Muscle of back (tissue), 13 donors: ENCODE measurements at places on chromosomes 4 and X. TPM values are rescaled to one million over a fixed set of nuclear protein-coding genes. Genes with fewer than 3 reads are reported as not detected.

HEPH gene
- 9.3 TPM for polyA plus RNA-seq

DNA sequence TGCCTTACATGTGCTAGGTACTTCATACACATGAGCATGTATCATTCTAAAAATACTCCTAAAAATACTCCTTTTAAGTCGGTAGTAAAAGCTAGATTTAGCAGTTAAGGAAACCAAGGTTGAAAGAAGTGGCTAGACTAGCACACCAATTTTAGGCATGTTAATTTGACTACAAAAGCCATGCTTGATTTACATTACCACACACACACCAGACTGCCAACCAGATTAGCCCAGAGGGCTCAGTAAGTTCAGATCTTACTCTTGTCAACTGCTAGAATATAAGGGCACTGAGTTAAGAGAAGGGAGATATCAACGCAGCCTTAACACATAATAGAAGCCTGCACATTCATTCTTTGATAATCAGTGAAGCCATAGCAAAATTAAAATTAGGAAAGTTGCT lies 117.9 kb downstream of the MID1IP1 start:
- DNase-seq = no peak

- DNase-seq = no peak
Observed at GRCh38 chrX:153870791-153871360, 15.1 kb downstream of the L1CAM start.

NAA11 gene
- 0.28 TPM for polyA plus RNA-seq

DNA sequence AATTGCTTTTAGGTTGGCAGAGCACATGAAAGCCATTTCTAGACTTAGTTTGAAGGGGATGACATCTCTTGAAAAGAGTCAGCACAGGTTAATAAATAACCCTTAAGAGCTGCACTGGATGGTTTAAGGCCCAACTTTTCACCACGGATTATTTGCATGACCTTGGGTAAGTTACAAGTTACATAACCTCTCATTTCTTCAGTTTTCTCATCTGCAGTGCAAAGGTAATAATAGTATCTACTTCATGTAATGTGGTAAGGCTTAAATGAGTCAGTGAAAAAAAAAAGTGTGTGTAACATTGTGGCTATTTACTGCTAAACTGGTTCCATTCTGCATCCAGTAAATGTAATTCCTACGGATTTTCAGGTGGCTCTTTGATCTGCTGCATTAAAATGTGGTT lies 715.8 kb downstream of the CCSER1 start:
- no peak for DNase-seq

- DNase-seq = no peak
Observed at GRCh38 chr4:83552924-83553323, 17.0 kb downstream of the GPAT3 start.

DNA sequence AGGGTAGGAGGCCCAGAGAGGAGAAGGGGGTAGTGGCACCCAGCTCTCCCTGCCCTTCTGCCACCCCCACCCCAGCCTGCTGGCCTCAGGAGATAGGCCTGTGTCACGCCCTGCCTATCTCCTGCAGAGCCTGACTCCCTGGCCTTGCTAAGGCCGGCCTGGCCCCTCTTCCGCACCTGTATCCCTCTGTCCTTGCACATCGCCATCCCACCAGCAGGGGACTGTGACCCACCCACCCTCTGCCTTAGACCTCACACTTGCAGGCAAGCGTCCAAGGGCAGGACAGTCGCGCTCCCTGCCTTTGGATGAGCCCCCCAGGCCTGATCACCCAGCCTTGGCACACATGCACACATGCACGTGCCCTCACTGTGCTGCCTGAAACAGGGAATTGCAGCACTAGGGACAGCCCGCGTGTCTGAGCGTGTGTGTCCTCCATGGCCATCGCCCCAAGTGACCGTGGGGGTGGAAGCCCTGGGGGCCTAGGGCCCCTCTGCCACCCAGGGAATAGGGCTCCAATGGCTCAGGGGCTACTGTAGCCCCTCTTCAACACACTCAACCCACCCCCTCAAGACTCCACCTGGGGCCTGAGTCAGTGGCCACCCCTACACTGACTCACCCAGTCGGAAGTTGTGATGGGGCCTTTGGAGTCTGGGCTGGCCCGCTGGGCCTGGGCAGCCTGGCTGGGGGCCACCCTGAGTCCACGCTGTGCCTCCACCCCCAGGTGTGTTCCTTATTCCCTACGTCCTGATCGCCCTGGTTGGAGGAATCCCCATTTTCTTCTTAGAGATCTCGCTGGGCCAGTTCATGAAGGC lies 2.1 kb downstream of the SLC6A8 start:
- no peak for DNase-seq
